ENCODE measurements at places on chromosomes 2 and 18.
A peak's percentile ranks its signal among the peaks of the same experiment; 100 is the strongest.

GRCh38 chr18:66872277-66872676 lies 268.4 kb upstream of the CDH19 start:
- DNase-seq, result peak; percentile 9

DNA sequence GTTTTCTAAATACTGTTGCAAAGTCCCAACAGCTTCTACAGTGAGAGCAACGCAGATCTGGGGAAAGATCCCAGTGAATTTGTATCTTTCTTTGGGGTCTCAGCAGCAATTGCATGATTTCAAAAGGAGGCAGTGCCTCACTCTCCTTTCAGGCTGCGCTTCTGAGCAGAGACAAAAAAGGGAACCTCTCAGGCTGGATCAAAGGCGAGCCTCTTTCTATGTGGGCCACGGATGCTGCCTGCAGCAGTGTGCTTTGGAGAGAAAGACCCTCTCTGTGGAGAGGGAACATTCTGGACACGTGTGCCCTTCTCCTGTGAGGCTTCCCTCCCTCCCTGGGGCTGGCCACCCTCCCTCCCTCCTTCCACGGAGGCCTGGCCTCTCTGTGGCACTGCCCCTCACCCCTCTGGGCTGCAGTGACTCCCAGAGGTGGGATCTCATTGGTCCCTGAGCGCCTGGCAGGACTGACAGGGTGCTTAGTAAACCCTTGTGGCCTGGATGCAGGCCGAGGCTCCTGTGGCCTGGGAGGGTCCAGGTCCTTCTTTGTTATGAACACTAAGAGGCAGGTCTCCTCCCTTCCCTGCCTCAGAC lies 21.6 kb upstream of the PDIA6 start:
- no peak for DNase-seq

DNA sequence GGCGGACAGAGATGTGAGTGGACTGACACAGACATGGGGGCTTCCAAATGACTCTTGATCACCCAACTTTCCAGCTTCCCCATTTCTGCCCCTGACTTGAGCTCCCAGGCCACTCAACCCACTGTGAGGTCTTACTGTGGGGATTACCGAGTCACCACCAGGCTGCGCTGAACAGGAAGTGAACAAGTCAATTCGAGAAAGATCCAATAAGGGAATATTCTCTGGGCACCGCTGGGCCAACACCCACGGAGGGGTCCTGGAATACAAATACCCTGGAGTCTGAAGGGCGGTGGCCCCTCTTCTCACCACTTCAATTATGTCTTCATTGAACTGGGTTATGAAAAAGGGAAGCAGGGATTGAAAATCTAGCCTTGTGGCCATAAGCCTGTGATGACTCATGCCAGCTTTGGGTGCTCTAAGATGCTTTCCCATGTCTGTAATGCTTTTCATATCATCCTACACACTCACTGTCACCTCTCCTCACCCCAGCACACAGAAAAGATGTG lies 37.7 kb downstream of the BCL11A start:
- DNase-seq, result peak; percentile 71

GRCh38 chr2:225998653-225999052 lies 599.1 kb downstream of the NYAP2 start:
- peak; percentile 67 for DNase-seq

DNA sequence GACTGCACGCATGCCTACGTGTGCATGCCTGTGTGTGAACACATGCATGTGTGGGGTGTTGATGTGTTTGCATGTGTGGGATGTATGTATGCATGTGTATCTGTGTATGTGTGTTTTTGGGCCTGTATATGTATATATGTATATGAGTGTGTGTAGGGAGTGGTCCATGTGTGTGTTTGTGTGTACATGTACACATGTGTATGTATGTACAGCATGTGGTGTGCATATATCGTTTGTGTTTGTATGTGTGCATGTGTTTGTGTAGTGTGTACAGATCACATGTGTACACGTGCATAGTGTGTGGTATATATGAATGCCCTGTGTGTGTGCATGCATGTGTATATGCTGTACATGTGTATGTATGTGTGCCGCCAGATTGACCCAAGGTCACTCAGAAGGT lies 54.2 kb upstream of the ASB18 start:
- DNase-seq, result no peak
